ENCODE measurements at places on chromosomes 2 and 18.

DNA sequence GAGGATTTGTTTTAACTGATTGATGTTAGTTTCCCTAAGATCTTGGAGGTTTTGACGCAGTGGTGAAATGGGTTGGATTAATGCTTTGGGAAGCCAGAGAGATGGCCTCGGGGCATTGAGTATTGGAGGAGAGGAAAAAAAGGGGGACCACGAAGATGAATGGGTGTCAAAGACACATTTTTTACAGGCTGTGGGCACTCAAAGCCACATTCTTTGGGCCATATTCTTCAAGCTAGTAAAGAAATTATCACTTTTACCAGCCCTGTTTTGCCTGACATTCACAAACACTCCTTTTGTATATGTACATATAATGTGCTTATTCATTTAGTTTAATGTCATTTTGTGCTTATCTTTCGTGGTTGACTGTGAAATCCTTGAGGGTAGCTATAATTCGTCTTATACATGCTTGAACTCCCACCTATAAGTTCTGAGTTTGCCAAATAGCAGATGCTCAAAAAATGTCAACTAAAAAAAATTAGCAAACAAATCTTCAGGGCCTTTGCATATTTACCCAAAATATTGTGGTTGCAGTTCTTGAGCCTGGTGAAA is 146.3 kb downstream of the ARL6IP6 start:
- H3K36me3 ChIP-seq, result no peaks in the 10 kb centered on the region
- DNase-seq, result no peak
- H3K4me1 ChIP-seq, result no peaks in the 10 kb centered on the region
- H3K27ac ChIP-seq, result no peak overlapping the region
- H3K4me3 ChIP-seq, result no peak overlapping the region
- no peaks in the 10 kb centered on the region for H3K27me3 ChIP-seq

DNA sequence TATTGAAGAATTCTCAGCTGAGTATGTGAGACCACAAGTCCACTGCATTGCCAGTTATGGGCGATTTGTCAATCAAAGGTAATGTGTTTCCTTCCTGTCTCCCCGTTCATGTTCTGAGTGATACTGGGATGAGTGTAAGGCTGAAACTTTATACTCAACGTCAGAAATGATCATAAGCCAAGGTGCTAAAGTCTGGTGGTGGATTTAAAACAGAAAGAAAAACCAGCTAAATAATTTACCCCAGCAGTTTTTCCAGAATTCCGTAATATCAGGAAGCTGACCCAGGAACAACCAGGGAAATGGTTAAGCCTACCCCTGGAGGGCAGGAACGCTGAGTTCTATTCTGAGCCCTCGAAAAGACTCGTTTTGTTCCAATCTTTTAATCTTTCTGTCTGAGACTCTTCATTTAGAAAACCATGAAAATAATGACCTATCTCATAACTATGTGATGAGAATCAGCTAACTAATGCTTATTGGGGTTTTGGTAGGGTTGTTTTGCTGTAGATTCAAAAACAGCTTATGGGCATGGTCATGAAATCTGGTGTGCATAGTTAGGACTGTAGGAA is 149.6 kb downstream of the LAMA3 start:
- DNase-seq, result peak; percentile 86
- no peaks in the 10 kb centered on the region for H3K36me3 ChIP-seq

GRCh38 chr18:27901424-27902226 is 275.3 kb downstream of the CDH2 start:
- H3K36me3 ChIP-seq, result no peaks in the 10 kb centered on the region
- no peak overlapping the region for H3K4me3 ChIP-seq
- DNase-seq, result no peak
- no peaks in the 10 kb centered on the region for H3K4me1 ChIP-seq
- H3K27me3 ChIP-seq, result no peaks in the 10 kb centered on the region

GRCh38 chr2:181570833-181571661 is 85.9 kb downstream of the CERKL start:
- no peaks in the 10 kb centered on the region for H3K27me3 ChIP-seq
- H3K4me1 ChIP-seq, result no peaks in the 10 kb centered on the region
- no peak for DNase-seq
- H3K36me3 ChIP-seq, result no peaks in the 10 kb centered on the region
- H3K4me3 ChIP-seq, result no peak overlapping the region

- H3K4me1 ChIP-seq, result peaks cover 14% of the 10 kb centered on the region
- DNase-seq, result no peak
- H3K27me3 ChIP-seq, result no peaks in the 10 kb centered on the region
- no peaks in the 10 kb centered on the region for H3K36me3 ChIP-seq
- no peak overlapping the region for H3K27ac ChIP-seq
These were observed 64.3 kb upstream of the ACSL3 start for GRCh38 chr2:222796413-222797103.

DNA sequence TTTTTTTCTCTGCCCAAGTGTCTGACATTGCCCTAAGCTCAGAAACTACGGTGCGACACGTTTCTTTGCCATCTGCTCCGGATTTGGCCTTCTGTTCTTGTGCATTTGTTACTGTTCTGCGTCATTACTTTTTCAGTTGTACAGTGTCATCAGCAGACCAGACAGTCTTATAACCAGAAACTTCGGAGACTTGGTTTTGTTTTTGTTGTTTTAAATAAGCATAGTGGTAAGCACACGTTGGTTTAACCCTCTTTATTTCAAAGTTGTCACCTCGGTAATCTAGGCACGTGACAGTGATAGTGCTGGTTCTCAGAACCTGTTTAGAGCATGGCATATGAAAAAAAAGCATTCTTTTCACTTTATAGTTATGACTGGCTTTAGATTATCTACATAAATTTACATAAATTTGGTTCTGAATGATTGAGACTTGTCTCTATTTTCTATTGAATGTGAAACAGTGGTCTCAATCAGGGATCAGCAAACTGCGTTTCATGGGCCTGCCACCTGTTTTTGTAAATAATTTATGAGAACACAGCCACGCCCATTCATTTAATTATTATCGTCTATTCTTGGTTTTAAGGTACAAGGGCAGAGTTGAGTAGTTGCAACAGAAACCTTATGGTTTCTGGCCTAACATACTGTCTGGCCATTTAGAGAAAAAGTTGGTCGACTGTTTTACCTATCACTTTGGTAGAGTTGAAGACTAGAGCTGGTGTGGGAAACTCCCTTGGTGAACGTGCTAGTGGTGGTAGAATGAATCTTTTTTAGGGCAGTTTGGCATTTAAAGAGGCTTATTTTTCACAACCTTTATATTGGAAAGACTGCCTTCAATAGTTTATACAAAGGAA is 106.5 kb downstream of the ZNF532 start:
- H3K4me3 ChIP-seq, result no peak overlapping the region
- H3K27ac ChIP-seq, result no peak overlapping the region
- DNase-seq, result no peak
- peaks cover 24% of the 10 kb centered on the region for H3K36me3 ChIP-seq
- H3K27me3 ChIP-seq, result no peaks in the 10 kb centered on the region
- no peaks in the 10 kb centered on the region for H3K4me1 ChIP-seq
